ENCODE measurements at places on chromosomes 2 and 18.

DNA sequence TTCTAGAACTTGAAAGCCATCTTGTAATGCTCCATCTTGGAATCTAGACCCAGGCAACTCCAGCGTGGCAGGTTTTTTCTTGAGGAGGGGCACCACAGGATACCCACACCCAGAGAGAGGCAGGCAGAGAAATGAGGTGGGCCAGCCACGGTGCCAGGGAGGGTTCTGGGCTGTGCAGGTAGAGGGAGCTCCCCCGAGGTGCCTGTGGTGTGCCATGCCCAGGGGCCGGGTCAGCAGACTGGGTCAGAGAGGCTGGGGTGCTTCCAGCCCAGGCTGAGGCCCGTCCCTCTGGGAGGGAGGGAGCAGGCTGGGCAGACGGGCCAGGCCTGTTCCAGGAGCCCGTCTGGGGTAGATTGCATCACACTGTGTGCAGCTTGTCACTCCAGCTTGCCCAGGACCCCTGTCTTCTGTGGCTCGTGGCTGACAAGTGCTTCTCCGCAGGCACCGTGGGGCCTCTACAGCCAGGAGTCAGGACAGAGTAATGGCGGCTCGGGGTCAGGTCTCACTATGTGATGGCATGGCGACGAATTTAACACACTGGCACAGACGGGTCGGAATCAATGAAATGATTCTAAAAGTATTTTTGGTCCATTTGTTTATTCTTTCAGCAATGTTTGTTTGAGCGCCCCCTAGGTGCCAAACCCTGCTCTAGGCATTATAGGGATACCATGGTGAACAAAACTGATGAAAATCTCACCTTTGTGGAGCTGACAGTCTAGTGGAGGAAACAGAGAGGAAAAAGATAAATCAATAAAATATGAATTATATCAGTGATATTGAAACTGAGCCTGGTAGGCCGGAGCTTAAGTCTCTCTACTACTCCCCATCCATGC is 144.0 kb downstream of the ACOXL start:
- no peak for DNase-seq

DNA sequence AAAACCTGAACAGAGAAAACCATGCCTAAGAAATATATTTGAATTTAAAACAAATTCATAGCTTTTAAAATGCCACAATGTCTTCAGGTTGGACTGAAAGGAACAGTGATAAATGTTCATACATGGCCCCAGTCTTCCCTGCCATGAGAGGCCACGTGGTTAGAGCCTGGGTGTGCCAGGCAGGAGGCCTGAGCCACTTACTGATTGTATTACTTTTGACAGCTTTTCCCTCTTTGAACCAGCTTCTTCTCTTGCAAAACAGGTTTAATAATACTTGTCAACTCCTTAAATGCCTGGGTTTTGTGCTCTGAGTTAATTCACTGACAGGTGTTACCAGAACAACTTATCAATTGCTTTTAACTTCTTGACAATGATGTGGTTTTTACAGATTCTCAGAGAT is 27.0 kb downstream of the RBKS start:
- DNase-seq = no peak

GRCh38 chr18:10519999-10520935 is 5.6 kb upstream of the NAPG start:
- no peak for DNase-seq

DNA sequence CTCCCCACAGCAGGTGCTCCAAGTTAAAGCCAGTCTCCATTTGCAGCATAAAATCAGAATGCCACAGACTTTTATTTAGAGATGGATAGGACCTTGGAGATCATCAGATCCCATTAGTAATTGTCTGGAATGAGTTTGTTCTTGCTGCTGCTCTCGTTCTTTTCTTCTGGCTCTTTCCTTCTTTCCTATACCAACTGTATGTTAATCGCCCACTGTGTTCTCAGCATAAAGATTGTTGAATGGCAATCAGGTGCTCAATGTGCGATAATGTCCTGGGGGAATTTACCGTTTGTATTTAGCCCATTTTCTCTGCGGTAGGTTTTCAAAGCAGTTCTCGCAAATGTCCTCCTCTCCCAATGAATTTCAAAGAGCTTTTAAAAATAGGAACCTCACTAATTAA is 3.3 kb downstream of the GPR39 start:
- no peak for DNase-seq

DNA sequence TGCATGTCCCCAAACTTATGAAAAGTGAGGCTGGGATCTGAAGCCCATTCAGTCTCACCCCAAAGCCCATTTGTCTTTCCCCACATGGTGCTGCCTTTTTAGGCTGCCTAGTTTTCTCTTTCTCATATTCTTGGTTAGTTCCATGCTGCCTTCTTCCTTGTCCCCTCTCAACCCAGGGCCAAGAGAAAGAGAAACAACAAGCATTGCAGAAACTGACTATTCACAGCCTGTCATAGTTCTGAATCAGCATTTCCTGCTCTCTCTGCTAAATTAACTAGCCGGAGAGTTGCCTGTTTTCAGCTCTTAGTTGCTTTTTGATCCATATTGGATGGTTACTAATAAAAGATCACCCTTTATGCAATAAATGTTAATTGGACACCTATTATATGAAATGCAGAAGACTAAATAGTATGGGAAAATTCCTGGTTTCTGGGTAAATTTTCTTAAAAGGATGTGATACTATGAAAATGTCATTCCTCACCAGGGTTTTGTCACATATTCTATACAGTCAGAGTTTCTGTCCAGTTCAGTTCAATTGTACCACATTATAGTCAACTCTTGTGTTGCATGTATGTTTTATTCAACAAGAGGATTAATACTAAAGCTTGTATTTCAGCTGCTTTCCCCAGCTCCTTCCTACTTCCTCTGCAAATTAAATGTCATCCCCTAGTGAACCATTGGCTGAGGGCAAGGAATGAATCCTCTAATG is 246.5 kb downstream of the GALR1 start:
- DNase-seq = no peak

- no peak for DNase-seq
Measured at GRCh38 chr2:47842846-47843245, 59.9 kb downstream of the MSH6 start.

DNA sequence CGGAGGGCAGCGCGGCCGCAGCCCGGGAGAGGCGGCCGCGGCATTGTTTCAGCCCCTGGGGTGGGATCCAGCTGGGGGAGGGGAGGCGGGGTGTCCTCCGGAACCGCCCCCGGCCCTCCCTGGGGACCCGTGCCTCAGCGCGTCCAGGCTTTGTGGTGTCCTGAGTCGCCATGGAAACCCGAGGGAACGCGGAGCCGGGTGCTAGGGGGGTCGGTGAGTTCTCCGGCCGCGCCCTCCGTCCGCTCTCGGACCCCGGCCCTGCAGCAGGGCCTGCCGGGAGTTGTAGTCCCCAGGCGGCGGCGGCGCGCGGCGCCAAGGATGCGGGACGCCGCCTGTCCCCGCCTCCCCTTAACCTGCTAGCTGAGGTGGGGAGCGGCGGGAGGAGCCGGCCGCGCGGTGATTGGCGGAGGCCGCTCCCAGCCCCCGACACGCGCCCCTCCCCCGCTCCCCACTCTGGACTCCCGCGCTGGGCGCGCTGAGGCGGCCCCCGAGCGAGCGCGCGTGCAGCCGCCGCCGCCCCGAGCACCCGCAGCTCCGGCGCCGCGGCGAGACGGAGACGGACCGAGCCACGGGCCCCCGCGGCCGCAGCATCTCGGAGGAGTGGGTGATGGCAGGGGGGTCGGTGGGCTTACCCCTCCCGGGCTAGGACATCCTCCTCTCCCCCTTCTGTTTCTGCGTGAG is at the start of gene DPYSL5:
Gene DPYSL5, plus strand, starts transcription at position 478 of the 681 bp plus-strand sequence. CDS start 50,368 bp downstream, outside the sequence.
- DNase-seq = no peak

- no peak for DNase-seq
Measured at GRCh38 chr2:69965756-69966445, 4.5 kb upstream of the ASPRV1 start.

GRCh38 chr18:24089076-24089475 is 49.8 kb upstream of the CABYR start:
- no peak for DNase-seq

DNA sequence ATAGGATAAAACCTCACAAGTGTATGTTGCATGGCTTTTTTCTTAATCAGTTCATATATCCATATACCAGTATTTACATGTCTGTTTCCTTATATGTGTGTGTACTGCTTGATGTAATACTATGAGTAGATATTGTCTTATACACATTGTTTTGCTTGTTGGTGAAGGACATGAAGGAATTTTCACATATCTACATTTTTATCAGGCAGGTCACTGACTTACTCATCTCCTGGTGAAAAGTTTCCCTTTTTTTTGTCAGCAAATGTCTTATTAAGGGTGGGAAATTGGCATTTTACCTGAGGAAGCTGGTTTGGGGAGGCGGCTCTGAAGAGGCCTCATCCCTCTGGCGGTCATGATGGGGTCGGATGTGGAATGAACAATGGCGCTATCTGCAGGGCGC is 61.4 kb upstream of the LYPD1 start:
- DNase-seq = no peak

DNA sequence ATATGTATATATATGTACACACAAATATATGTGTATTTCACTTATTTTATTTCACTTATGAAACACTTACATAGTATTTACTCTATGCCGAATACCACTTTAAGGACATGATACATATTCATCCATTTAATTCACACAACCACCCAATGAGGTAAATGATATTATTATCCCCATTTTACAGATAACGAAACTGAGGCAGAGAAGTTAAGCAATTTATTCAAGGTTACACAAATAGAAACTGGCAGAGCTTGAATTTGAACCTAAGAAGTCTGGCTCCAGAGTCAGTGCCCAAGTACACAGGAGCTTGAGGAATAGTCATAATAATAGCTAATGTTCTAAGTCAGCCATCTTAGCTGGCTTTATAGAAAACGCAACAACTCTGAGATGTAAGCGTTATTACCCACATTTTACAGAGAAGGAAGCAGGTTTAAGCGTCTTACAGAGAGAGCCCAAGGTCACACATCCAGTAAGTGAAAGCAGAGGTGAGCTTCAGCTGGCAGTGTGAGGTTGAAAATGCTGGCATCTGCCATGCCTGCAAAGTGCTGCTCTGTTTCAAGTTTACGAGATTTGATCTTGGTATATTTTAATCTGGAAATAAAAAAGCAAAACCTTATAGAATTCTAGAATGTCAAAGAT is 326.9 kb downstream of the LPIN1 start:
- DNase-seq = no peak

DNA sequence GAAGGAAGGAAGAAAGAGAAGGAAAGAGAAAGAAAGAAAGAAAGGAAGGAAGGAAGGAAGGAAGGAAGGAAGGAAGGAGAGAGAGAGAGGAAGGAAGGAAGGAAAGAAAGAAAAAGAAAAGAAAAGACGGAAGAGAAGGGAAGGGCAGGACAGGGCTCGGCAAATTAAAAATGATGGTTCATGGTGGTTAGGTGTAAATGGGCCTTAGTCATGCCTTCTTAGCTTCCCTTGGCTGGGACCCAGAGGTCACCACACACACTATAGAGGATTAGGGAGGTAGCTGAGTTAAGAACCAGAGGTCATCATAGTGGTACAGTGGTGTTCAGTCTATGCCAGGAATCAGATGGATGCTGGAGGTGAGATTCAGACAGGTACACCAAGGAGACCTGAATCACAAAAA is 9.3 kb upstream of the ATL2 start:
- no peak for DNase-seq

DNA sequence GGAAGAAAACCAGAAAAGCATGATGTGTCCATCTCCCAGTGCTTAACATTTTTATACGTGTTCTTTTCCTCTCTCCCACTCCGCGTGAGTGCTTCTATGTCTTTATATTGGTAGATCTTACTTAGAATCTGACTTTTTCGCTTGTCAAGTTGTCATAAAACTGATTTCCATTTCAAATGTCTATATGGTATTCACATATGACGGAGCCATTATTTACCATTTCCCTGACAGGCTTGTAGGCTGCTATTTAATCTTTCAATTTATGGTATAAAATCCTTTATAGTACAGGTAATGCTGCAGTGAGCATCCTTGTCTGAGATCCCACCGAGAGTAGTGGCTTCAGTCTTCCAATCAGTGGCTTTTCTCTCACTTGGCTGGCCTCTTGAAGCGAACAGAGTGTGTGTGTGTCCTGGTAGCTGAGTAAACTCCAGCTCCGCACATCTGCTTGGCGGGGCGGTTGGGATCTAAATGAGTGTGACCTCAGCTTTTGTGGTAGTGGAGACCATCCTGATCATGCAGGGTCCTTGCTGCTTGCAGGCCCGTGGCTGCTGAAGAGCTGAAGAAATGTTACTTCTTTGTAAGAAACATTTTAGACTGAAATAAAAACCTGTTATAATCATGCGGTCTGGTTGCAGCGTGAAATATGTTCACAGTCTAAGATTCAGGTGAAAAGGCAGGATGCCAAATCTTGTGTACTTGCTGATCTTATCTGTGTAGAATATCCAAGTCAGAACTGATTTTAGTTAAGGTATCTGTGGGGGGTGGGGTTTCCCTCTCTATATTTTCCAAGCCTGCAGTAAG is 40.2 kb downstream of the INPP4A start:
- DNase-seq = no peak

GRCh38 chr2:239391286-239392071 is 9.3 kb downstream of the HDAC4 start:
- DNase-seq = no peak

DNA sequence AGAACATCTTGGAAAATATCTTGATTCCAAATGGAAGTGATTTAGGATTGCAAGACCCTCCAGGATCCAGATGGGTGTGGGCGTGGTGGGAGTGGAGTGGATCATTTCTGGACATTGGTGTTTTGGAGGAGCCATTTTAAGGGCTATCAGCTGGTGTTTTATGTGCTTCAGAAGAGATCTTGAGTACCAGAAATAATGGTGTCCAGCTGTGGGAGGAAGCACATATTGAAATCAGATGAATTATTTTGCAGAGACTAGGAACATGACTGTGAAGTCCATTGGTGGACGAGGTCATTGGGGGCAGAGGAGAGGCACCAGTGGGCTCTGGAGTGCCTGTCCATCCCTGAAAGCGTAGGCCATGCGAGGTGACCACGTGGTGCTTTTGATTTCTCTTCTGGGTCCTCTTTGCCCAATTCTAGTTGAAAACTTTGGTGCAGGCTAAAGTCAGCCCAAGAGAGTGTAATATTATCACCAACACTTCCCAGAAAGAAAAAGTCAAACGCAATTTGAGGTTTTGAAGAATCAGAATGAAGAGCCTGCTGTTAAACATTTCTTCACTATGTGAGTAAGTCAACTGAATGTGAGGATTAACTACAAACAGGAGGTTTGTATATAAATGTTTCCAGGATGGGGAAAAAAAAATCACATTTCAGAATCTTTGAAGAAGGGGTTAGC is 31.6 kb downstream of the RNF144A start:
- no peak for DNase-seq

DNA sequence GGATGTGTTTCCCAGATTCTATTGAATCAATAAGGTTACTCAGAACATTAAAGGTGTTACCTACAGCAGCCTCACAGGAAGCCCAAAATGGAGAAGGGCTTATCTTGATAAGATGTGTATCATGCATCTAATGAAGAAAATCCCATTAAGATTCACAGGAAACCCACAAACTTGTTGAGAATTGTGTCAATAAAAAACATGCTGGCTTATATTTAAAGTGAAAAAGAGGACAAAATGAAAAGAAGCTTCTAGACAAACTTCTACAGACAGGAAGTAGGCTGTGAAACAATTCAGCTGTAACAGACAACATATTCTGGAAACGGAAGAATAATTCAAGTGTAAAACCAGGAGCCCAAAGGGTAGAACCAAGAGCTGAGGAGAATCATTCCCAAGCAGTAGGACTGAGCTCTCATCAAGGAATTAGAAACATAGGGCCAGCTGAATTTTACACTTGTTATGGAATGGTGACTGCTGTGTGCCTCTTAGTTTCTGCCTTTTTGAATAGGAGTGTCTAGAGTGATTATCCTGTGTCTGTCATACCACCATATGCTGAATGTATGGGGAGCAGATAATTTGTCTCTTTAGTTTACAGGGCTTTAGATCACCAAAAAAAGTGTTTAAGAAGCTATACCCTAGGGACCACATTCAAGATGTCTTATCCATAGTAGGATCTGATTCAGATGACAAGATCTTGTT is 9.6 kb downstream of the IMMT start:
- no peak for DNase-seq

GRCh38 chr2:162118166-162119031 is 33.6 kb downstream of the GCG start:
- no peak for DNase-seq

Measured in effector memory CD4-positive, alpha-beta T cell (primary cell).